Lower leg skin (tissue), 4 donors: ENCODE measurements at places on chromosomes 4 and X.

GRCh38 chr4:74410272-74410671 lies 34.7 kb upstream of the AREG start:
- DNase-seq, result no peak

- DNase-seq, result no peak
Measured at GRCh38 chrX:73817393-73818199, 254.6 kb downstream of the CHIC1 start.

DNA sequence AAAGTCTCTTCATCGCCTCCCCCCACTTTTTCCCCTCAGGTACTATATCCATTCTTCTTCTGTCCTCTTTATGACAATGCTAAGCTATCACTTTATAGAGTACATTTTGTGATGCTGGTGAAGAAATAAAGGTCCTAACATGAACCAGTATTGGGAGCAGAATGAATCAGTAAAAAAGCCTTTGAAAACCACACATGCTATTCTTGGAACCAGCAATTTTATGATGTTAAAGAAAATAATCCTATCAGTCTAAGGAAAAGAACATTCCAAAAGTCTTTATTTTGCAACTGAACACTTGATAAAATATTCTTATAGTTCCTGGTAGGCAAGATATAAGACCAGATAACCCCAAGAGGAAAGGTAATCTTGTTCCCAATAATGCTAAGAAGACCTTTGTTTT lies 107.8 kb upstream of the MCF2 start:
- DNase-seq, result no peak

DNA sequence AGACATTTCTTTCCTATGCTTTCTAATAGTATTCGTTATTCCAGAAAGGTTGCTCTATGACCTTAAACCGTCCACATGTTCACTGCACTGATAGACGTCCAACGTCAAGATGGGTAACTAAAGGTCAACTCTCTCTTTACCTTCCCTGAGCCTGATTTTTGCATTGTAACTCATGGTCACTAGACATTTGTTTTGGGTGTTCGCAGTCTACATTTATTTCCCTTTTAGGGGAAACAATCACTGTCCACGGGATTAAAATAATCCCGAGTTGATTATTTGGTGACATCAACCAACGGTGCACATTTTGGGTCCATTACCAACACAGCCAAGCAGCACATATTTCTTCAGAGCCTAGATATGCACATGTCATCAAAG lies 540 bp upstream of the HADH start:
- no peak for DNase-seq

DNA sequence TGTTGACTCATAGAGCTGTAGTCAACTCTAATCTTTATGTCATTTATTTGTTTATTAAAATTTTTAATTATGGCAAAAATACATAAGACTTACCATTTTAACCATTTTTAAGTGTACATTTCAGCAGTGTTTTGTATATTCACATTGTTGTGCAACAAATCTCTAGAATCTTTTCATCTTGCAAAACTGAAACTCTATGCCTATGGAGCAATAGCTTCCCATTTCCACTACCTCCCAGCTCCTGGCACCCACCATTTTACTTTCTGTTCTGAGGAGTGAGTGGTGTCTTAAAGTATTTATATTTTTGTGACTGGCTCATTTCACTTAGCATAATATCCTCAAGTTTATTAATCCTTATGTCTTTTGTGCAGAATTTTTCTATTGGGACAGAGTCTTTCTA lies 181.0 kb downstream of the GPAT3 start:
- DNase-seq, result no peak

- DNase-seq, result no peak
Measured at GRCh38 chrX:125786316-125786715, 379.8 kb downstream of the DCAF12L2 start.

DNA sequence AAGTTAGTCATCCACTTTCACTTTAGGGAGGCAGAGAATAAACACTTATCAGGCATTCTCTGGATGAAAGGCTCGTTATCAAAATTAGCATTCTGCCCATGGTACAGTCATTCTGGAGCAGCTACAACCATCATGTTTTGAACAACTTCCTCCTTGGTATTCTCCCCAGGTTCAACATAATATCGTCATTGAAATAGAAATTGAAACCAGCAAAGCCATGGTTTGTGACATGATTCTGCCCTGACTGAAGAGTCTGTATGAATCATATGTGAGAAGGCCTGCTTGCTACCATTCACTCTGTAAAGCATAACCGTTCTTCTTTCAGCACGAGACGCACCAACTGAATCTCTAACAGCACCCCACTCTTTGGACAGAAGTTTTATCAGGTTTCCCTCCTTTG lies 127.5 kb upstream of the RADX start:
- DNase-seq, result no peak

GRCh38 chrX:52839137-52839536 lies 28.1 kb downstream of the XAGE5 start:
- DNase-seq, result no peak

- DNase-seq, result no peak
Measured at GRCh38 chr4:1554876-1555265, 129.2 kb downstream of the FAM53A start.

GRCh38 chr4:175561696-175562095 lies 250.4 kb downstream of the GPM6A start:
- no peak for DNase-seq

GRCh38 chrX:56232221-56233082 lies at the start of gene KLF8:
Gene KLF8 (plus strand): TSS chrX:56232356. CDS start chrX:56233335, 979 bp downstream.
- DNase-seq, result peak; percentile 53

DNA sequence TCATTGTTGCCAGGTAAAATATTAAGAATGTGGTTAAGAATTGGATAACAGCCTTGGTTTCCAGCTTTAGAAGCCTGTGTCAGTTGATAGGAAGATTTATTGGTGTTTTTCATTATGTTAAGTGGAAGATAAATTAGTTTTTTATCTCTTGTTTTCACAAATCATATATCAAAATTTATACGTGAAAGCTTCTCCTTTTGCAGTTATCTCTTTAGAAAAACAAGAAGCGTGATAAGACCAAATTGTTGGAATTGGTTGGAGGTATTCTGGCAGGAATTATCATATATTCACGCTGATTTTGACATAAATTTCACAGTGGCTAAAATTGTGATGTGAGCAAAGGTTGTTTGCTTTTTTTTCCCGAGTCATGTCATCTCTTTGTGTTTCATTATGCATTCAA lies 90.6 kb downstream of the FRMPD4 start:
- DNase-seq, result no peak

DNA sequence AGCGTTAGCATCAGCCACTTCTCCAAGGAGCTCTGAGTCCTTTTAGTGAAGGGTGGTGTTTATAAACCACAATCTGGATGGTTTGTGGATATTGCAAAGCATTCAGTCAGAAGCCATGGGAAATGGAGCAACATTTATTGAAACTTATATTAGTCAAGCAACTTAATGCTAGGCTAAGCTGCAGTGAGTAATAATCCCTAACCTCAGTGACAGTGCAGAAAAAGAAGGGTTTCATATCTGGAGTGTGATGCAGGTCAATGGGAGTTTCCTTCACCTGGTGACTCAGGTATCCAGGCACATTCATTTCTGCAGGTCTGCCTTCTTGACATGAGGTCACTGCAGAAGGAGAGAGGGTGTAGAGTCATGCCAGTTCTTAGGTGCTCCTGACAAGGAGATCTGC lies 10.4 kb upstream of the DRD5 start:
- DNase-seq, result no peak

DNA sequence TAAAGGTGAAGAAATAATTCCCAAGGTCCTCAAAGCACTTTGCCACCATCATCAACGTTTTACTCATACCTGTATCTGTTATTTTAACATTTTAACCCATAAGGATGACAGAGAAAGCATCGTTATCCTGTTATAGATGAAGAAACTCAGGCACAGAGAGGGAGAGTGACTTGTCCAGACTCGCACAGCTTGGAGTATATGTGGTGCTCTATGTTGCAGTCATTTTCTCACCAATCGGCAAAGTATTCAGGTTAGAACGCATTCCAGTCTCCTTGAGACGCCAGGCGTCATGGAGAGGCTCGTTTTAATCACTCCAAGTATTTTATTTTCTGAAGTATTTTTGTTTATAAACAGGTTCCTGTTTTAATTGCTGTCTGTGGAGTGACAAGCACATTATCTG lies 73.5 kb downstream of the IRF2 start:
- no peak for DNase-seq

DNA sequence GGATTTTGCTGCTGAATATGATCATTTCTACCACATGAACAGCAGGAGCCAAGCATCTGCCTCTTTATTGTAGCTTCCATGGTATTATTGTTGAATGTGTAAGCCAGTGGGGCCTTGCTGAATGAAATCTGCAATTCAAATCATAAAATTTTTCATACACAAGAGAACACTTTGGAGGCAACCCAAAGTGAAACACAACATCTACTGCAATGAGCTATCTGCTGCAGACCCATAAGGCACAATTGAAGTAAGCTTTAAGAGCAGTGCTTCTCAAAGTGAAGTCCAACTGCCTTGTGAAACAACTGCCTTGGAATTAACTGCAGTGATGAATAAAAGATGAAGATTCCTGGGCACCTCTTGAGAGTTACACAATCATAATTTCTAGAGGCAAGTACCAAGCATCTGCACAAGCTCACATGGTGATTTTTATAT lies 626.3 kb upstream of the INTU start:
- DNase-seq, result no peak

DNA sequence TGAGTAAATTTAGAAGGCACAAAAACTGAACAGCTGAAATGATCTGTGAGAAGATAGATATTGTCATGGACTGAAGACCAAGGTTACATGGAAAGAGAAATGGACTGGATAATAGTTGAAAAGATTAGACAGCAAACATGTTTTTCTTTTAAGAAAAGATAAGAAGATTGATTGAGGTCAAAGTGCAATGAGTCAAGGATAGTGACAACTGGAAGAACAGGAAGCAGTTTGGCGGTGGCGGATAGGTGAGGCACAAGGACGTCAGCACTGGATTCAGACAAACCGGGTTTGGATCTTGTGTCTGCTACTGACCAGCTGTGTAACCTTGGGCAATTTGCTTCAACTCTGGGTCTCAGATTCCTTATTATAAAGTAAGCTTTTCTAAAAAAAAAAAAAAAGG lies 2.0 kb upstream of the HPGD start:
- DNase-seq, result no peak

DNA sequence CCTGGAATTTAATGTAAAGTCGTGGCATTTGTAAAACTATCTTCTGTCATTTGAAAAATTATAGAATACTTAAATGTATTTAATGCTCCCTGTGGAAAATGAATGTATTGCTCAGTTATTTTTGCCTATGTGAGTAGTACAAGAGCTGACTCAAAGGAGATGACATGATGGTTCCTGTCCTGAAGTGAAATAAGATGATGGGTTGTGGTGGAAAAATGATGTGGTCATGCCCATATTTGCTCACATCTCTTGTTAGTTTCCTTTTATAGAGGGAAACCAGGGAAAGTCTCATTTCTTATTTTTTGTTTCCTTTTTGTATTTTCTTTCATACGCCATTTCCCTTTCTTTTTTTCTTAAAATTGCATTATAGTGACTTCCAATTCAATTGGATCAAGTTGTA lies 23.7 kb downstream of the PLS3 start:
- DNase-seq, result no peak

DNA sequence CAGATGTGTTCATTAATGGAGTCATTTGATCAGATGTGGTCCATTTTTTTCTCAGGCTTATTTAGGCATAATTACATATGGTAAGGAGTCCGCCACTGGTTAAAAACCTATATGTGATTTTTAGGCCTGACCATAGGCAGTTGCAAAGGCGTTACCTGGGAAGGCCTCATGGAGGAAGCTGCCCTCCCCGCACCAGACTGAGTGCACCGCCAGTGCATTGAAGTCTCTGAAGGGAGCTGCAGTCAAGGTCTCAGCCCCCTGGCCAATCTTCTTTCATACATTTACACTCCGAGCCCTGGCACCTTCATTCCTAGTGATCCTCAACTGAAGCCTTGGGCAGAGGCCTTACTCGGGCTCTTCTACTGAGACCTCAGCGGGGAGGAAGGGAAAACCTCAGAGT lies 898.2 kb upstream of the AGA start:
- DNase-seq, result no peak

DNA sequence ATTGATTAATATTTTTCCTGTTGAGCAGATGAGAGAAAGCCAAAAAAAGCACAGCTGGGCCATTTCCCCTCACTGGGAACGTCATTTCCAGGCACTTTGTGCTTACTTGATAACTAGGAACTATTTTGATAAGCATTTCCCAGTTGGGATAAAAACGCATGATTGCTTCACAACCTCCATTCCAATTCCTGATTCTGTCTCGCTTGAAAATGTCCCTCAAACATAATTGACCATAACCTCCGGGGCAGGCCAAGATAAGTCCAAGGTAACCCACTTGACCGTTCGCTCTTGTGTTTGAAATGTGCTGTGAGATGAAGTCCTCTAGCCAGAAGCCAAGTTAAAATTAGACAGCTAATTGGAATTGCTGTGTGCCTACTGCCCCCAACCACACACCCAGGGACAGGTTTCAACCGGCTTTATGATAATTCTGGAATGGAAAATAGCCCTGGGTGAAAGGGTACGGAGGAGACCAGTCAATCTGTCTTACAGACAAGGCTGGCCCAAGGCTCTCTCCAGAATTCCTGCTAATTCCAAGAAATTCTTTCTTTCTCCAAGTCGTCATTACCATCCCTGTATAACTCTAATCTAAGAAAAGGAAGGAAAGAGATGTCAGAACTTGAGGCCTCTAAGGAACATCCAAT lies 137.1 kb downstream of the MID1 start:
- DNase-seq, result no peak

- no peak for DNase-seq
Measured at GRCh38 chrX:56233100-56233499, 944 bp downstream of the KLF8 start.
